Thyroid gland (tissue), 4 donors: ENCODE measurements at places on chromosomes 5 and 9. TPM values are rescaled to one million over a fixed set of nuclear protein-coding genes. Genes with fewer than 3 reads are reported as not detected.

The NR5A1 gene
- total RNA-seq, result not detected

The CAMK4 gene
- total RNA-seq, result 1.5 TPM

The ALG2 gene
- total RNA-seq, result 45.0 TPM

The FBXW11 gene
- 76.6 TPM for total RNA-seq

The TAS2R1 gene
- not detected for total RNA-seq

The NEUROG1 gene
- not detected for total RNA-seq

The BTNL9 gene
- 25.0 TPM for total RNA-seq

The PRUNE2 gene
- 4.6 TPM for total RNA-seq

The FBXO10 gene
- 17.5 TPM for total RNA-seq

The SPATA6L gene
- 18.2 TPM for total RNA-seq

The EIF4E1B gene
- not detected for total RNA-seq

The ADGRD2 gene
- not detected for total RNA-seq

The AIF1L gene
- 114 TPM for total RNA-seq

The FAM221B gene
- not detected for total RNA-seq

The SLC9A3 gene
- 7.9 TPM for total RNA-seq

The PCDHGC5 gene
- 3.4 TPM for total RNA-seq

The CMYA5 gene
- total RNA-seq, result 24.5 TPM

The ACOT12 gene
- total RNA-seq, result not detected

The F2RL1 gene
- total RNA-seq, result 10.2 TPM

The SMIM33 gene
- total RNA-seq, result not detected

The CYSRT1 gene
- 0.94 TPM for total RNA-seq
